ENCODE measurements at places on chromosomes 6 and 20.

- DNase-seq: no peak
These were observed at the start of gene BTBD3 for GRCh38 chr20:11917663-11918062. Gene BTBD3 (plus strand): TSS chr20:11917893. CDS start chr20:11918276, 383 bp downstream.

- DNase-seq: no peak
These were observed at the start of gene E2F1 for GRCh38 chr20:33686100-33686983. Gene E2F1 (minus strand): TSS chr20:33686385. CDS start chr20:33686264, 121 bp downstream.

- no peak for DNase-seq
These were observed 50.1 kb downstream of the HDDC2 start for GRCh38 chr6:125251516-125252220.

GRCh38 chr6:12096342-12096741 lies 84.2 kb downstream of the HIVEP1 start:
- DNase-seq: no peak

Measured in AG09309 (cell line).